Uterus (tissue), 4 donors: ENCODE measurements at places on chromosomes 2 and 18.

- peak; percentile 86 for DNase-seq
Measured at GRCh38 chr18:10453806-10454680, at the start of gene APCDD1. Gene APCDD1 (plus strand): TSS chr18:10454635. CDS start chr18:10454982, 347 bp downstream.

- DNase-seq, result no peak
Measured at GRCh38 chr2:26495705-26496297, 17.9 kb upstream of the OTOF start.

DNA sequence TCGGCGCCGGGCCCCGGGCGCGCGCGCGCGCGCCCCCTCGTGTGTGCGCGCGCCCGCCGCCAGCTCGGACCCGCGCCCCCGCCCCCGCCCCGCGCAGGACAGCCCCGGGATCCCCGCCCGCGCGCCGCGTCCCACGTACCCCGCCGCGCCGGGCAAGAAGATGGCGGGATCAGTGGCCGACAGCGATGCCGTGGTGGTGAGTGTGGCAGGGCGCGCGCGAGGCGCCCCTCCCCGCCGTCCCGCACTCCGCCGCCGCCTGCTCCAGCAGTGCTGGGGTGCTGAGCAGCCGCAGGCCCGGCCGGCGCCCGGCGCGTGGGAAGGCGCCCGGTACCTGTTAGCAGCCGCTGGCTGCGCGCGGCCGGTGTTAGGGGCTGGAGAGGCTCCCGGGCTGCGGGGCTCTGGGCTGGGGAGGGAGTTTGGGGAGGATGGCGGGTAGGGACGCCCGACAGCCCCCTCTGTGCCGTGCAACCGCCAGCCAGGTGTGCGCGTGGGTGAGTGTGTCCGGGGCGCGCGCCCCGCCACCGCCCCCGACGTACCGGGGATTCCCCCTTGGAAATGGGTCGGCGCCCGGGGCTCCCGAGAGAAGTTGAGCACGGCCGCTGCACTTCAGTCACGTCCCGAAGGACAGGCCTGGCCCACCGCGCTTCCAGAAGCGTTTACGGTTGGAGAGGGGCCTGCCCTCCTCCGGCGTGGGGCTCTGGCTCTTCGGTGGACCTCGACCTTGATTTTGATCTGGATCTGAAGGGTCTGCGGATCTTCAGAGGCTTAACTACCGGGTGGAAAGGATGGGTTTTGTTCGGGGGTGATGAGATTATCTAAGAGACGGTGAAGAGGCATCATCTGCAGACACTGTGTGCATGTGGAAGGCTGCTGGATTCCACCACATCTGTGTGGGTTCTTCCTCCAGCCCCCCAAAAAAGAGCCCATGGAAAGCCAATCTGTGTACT lies 697 bp downstream of the LGALSL start:
- peak; percentile 54 for DNase-seq

DNA sequence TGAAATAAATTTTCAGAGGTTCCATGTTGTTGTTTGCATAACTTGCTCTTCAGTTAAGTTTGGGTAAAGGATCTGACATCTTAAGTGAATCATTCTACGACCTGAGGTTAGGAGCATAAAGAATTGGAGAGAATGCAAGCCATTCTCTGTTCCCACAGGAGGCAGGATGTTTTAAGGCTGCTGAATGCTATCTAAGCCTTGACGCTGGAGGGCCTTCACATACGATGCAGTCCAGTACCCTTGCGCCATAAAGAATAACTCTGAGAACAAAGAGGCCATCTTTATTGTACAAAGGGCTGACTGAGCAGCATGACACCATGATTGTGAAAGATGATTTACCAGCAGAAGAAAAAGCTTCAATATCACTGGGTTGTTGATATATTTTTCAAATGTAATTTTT lies 198.4 kb downstream of the NYAP2 start:
- DNase-seq, result no peak

DNA sequence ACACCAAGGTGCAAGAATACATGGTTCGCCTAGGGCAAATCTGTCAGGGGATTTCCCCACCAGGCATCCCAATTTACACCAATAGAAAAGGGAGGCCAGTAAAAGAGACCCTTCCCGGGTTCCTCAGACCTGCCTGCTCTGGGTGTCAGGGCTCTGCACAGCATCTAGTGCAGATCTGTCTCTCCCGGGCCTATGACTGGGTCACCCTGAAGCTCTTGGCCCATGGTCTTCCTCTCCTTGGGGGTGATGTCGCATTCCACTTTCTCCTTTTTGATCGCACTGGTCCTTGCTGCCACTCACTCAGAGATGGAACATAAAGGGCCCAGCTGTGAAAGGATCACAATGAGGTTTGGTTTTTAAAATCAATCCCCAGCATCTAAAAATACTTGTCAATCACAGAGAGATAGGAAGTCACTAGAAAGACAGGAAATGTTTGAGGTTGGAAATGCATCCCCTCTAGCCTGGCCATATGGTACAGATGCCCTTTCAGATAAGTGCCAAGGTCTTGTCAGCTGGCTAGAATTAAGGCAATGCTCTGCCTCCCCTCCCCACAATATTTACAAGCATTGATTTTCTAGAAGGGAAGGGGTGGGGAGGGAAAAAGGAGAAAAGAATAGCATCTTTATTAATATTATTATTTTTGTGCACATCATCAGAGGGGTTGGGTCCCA lies 34.9 kb upstream of the AFTPH start:
- no peak for DNase-seq

DNA sequence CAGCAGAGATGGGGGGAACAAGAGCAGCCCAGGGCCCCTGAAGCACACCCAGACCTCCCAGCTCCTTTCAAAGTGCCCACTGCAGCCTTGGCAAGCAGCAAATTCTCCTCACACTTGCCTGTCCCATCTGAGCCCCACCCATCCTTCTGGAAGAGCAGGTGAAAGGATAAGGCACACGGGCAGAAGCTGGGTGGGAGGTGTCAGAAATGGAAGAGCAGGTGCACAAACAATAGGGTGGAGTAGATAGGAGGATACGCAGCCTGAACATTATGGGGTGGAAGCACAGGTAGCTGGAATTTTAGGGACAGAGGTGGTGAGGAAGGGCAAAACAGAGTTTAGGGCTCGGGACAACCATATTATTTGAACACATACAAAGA lies 69.2 kb downstream of the TNS1 start:
- DNase-seq, result no peak

DNA sequence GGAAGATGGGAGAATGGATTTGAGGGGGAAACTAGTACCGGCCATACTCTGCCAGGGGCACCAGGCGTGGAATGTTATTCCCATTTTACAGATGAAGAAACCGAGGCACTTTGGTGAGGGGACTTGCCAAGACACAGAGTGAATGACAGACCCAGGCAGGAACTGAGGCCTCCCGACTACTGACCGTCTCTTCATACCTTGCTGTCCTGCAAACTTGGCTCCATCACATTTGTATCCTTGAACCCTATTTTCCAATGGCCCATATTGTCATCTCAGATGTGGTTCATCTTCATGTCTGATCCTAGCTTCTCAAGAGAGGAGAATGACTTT lies 6.2 kb upstream of the TFCP2L1 start:
- DNase-seq, result no peak

GRCh38 chr18:71665131-71665530 lies 879.0 kb downstream of the CBLN2 start:
- no peak for DNase-seq

DNA sequence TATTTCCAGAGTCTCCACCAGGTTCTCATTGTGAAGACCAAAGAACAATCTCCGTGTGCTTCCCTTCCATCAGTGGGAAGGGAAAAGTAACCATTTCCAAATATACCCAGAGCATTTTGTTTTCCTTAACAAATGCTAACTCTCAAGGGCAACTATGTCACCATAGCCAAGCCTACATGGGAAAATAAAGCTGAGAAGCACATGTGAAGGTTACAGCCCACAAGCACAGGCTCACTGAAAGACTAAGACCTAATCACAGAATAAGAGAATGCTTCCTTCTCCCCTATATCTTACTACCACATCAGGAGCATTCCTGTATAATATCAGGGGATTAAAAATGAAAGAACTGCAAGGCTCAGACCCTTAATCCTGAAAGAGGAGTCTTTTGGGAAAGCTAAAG lies 28.2 kb downstream of the SP9 start:
- no peak for DNase-seq

GRCh38 chr2:100077456-100077855 lies 64.9 kb downstream of the AFF3 start:
- no peak for DNase-seq

DNA sequence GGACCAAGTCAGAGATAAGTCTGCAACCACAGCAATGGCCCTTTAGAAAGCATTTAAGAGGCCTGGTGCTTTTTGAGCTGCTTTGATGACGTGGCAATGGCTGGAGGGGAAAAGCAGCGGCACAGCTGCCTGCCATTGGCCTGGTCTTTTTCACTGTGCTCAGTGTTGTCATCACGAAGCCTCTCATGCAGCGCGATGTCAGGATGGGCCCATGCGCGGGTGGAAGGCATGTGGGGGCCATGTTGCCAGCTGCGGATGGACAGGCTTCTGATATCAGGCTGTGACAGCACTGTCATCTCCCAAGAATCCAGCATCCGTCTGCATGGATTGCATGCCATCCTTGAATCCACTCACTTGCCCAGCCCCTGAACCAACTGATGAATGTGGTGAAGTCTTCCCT lies 204.5 kb downstream of the ACKR3 start:
- DNase-seq, result no peak

DNA sequence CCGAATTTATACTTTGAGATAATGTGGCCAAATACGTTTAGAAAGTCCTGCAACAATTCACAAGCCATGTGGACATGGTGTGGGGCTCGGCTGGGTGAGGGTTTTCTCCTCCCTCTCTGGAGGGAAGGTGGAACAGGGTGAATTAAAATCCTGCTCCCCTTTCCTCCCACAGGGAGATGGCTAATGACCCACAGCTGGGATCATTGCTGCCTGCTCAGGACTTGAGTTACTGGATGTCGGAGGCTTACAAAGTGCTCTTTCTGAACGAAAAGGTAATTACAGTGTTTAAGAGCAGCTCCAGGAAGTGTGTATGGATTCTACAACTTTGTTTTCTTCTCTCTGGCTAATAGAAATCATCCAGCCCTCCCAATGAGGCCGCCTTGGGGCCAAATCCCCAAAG lies 97.9 kb upstream of the ALKAL2 start:
- DNase-seq, result no peak

- DNase-seq, result no peak
Measured at GRCh38 chr2:7896940-7897487, 784.8 kb upstream of the ID2 start.

- no peak for DNase-seq
Measured at GRCh38 chr18:58113337-58113736, 69.3 kb downstream of the NEDD4L start.

DNA sequence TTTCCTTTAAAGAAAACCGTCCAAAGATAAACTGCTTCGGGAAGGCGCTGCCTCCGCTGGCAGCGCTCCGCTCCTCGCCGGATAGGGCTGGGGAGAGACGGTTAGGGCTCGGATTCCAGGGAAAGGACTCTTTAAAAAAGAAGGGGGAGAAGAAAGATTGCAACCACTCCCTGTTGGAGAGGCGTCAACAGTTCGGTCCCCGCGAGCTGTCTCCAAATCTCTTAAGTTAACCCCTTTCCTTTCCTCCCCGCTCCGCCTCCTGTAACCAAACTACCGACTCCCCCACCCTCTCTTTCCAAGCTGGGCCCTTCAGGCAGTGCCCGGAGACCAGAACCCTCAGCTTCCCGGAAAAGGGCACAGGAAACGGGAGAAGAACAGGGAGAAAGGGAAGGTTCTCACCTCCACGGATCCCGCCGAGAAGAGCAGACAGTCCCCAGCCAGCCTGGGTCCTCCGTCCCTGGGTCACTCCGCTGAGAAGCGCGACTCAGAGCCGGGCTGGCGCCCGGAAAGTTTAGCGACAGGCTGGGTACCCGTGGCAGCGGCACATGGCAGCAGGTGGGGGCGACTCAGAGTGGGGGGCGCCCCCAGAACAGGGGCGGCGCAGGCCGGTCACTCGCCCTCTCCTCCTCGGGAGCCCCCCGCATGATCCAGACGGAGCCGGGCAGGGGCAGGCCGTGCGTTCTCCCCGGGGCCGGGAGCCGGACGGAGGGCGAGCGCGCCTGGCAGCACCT lies 675 bp downstream of the FZD5 start:
- peak; percentile 33 for DNase-seq

DNA sequence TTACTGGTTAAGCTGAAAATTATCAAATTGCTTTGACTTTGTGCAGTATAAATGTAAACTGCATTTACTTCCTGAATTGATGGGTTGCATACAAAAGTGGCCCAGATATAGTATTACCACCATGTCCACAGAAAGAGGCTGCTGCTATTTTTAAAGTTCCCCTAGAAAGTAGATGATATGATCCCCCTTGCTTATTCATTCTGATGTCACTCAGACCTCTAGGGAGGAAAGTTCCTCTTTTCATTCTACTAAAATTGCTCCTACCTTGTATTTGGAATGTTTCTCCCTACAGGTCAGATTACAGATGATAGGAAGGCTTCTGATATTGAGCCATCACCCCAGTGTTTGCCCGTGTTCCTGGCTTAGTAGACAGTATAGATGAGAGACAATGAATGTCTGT lies 247.6 kb upstream of the TNP1 start:
- no peak for DNase-seq

- no peak for DNase-seq
Measured at GRCh38 chr18:1104181-1104881, 199.7 kb downstream of the ADCYAP1 start.

- peak; percentile 18 for DNase-seq
Measured at GRCh38 chr2:200306931-200307723, 634 bp downstream of the SPATS2L start.

- no peak for DNase-seq
Measured at GRCh38 chr2:212863185-212863588, 288.2 kb downstream of the IKZF2 start.

- DNase-seq, result no peak
Measured at GRCh38 chr2:17495590-17495989, 22.6 kb downstream of the RAD51AP2 start.

- no peak for DNase-seq
Measured at GRCh38 chr18:65751155-65752085, 608 bp downstream of the CDH7 start.

- DNase-seq, result no peak
Measured at GRCh38 chr2:137930146-137930545, 34.1 kb upstream of the HNMT start.

GRCh38 chr18:11689669-11690565 lies 853 bp downstream of the GNAL start:
- no peak for DNase-seq

- no peak for DNase-seq
Measured at GRCh38 chr2:190947141-190947540, 66.5 kb downstream of the GLS start.

DNA sequence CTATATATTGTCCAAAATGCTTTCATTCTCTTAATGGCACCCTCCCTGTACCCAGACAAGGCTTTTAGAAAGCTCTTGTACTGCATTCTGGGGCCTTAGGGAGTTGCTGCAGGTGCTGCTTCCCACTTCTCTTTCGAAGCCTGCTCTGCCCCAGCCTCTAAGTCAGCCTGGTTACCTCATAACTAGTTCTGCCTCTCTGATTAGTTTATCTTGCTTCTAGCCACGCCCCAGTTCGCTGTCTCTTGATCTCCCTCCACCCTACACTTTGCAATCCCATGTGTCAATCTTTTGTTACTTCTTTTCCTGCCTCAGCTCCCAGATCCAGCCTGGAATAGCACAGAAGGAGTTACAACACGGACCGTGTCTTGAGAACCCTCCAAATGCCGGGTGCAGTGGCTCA lies 13.8 kb upstream of the NCOA1 start:
- no peak for DNase-seq

- DNase-seq, result no peak
Measured at GRCh38 chr2:154481336-154481735, 217.2 kb upstream of the KCNJ3 start.

GRCh38 chr18:7757175-7757574 lies 190.1 kb downstream of the PTPRM start:
- no peak for DNase-seq
